ENCODE measurements at places on chromosomes 2 and 18.

DNA sequence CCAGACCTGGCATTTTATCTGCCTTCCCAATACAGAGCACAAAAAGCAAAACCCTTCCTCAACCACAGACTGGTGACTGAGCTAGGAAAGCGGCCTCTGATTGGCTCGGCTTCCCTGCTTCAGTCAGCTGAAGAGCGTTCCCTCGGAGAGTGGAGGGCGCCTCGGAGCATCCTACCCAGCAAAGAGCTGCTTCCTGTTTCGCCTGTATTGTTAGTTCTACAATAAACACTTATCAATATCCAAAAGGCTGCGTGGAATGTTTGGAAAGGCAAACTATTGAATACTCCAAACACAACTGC, 125.0 kb downstream of the CACNB4 start:
- DNase-seq: peak; percentile 45

DNA sequence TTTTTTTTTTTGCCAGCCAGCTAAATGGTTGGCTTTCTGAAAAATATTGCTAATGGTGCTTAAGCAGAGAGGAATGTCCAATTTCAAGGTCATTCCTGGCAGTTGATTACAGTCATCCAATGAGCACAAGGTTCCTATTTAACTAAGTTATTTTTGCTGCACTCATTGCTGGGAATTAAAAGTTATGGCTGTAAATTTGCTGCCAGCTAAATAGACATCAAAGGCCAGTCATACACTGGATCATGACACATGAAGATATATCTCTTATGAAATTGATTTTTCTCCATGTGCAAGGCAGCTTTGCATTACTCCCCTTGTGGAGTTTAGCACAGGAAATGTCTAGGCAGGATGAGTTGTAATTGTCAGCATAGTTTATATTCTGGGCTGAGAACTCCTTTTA, 1898.4 kb upstream of the CELF4 start:
- no peak for DNase-seq

GRCh38 chr18:46283895-46284295, 179.7 kb downstream of the HAUS1 start:
- peak; percentile 37 for DNase-seq

- no peak for DNase-seq
These were observed 604.7 kb downstream of the CBLN2 start for GRCh38 chr18:71939483-71939882.

GRCh38 chr2:100614455-100615000, 51.7 kb downstream of the PDCL3 start:
- no peak for DNase-seq

GRCh38 chr18:22363867-22364463, 53.8 kb downstream of the CTAGE1 start:
- DNase-seq: no peak

- no peak for DNase-seq
These were observed 42.0 kb downstream of the ZEB2 start for GRCh38 chr2:144477957-144478311.

GRCh38 chr2:31023541-31023940, 114.7 kb downstream of the GALNT14 start:
- no peak for DNase-seq

- no peak for DNase-seq
These were observed 22.4 kb upstream of the MGAT5 start for GRCh38 chr2:134231301-134231964.

GRCh38 chr2:132975193-132976105, 305.4 kb upstream of the LYPD1 start:
- DNase-seq: no peak

GRCh38 chr2:219461669-219462068, 27.0 kb downstream of the SPEG start:
- DNase-seq: no peak

DNA sequence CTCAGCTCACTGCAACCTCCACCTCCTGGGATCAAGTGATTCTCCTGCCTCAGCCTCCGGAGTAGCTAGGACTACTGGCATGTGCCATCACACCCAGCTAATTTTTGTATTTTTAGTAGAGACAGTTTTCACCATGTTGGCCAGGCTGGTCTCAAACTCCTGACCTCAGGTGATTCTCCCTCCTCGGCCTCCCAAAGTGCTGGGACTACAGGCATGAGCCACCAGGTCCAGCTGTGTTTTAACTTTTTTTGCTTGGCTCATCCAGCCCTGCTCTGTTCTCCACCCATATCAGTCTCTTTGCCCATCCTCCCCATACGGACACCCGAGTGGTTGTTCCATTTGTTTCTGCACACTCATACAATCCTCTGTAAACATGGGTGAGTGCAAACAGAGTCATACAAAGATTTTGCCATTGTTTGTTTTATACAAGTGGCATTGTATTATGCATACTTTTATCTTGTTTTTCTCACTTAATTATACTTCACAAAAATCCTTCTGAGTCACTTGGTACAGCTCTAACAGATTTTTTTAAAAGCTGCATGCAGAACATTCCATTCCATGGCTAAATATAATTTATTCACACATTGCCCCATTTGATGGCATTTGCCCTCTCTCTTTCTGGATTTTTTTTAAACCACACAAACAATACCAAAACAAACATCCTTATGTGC, 5.3 kb downstream of the APOB start:
- DNase-seq: no peak

DNA sequence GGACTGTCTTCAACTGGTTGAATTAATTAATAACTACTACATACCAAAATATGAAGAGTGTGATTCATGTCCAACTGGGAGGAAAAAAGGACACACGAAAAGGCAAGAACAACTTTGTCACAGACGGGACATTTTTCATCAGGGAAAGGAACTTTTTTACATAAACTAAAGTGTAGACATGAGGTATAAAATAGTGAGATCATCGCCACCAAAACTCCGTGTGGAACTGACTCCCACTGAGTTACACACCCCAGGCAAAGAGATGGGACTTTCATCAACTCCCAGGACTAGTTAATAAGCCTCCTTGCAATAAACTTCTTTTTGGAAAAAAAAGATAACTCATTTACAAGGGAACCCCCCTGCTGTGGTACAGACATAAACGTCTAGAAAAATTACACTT, 12.9 kb upstream of the NMI start:
- DNase-seq: no peak

DNA sequence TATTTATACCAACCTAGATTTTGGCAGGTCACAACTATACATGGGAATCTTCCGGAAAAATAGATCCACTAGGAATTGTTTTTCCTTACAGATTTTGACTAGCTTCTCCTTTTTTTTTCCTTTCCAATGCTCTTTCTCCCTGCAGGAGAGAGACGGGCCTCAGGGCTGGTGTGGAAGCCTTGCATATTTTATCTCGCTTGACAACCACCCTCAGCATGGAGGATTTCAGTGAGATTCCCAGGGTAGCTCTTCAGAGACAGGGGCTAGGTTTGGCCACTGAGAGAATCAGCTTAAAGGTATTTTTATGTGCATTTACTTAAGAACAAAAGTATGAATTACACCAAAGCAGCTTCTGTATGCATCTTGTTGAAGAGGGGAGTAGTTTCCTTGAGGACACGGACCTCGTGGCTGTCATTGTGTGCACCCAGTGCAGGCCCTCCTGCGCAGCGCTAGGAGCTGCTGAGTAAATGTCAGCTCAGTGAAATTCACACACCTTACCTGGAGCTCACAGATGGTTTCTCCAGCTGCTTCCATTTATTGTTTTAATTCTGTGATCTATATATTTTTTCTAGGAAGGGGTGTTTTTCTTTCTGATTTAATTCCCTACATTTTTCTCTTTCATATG, 54.4 kb downstream of the TRAPPC12 start:
- no peak for DNase-seq

- no peak for DNase-seq
These were observed 61.5 kb upstream of the PPM1B start for GRCh38 chr2:44107086-44107740.

GRCh38 chr2:143946436-143947391, 573.2 kb downstream of the ZEB2 start:
- DNase-seq: no peak

DNA sequence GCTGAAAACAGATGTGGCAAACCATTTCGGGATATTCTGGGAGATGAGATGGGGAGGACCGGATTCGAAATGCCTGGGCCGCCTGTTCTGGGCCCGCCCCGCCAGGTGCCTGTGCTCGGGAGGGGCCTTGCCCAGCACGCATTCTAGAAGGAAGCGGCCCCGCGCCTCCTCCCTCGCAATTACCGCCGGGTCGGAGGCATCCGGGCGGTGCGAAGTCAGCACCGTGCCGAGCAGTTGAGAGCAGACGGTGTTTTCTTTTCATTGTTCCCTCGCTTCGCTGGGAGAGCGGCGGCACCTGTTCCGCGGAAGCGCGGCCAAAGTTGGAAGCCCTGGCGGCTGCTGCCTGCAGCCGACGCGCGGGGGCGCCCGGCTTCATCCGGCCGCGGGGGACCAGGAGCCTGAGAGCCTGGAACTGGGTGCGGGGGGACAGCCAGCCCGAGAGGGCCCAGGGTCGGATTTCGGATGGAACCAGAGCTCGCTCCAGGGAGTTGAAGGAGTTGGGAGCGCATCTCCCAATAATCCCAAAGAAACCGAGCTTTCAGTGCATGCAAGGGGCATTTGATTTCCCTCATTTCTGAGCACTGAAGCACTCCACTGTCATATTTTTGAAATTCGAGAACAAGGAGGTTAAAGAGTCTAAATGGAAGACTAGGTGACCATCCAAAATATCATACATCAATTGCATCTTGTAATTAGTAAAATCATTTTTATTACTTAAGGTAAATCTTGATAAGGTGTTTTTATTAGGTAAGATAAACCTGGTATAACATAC, 241.8 kb upstream of the RAB12 start:
- DNase-seq: peak; percentile 79

GRCh38 chr2:241272303-241273209, 42.9 kb downstream of the HDLBP start:
- DNase-seq: peak; percentile 62

GRCh38 chr18:5543036-5543680, 639 bp downstream of the EPB41L3 start:
- DNase-seq: peak; percentile 39

- DNase-seq: no peak
These were observed 442.3 kb upstream of the RGPD4 start for GRCh38 chr2:107384422-107384821.

GRCh38 chr2:66897181-66897580, 462.3 kb downstream of the MEIS1 start:
- no peak for DNase-seq

DNA sequence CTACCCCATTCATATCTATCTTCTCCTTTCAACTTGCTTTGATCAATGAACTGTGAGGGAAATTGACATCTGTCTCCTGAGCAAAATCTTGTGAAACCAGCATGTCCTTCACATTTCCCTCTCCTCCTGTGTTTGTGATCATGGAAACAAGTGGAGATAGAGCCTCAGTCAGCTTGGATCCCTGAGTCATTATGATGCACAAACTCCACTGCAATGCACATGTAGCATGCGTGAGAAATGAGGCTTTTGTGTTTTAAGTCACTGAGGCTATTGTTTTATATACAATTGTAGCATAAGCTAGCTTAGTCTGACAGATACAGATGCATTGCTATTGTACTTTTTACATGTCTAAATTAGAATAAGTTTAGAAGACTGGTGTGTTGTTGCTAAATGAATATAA, 85.2 kb upstream of the HNMT start:
- no peak for DNase-seq

GRCh38 chr2:159456500-159457426, 159.6 kb downstream of the BAZ2B start:
- no peak for DNase-seq

GRCh38 chr2:19461504-19462255, 103.3 kb upstream of the OSR1 start:
- no peak for DNase-seq

- DNase-seq: no peak
These were observed 19.0 kb downstream of the LCT start for GRCh38 chr2:135817951-135818350.

DNA sequence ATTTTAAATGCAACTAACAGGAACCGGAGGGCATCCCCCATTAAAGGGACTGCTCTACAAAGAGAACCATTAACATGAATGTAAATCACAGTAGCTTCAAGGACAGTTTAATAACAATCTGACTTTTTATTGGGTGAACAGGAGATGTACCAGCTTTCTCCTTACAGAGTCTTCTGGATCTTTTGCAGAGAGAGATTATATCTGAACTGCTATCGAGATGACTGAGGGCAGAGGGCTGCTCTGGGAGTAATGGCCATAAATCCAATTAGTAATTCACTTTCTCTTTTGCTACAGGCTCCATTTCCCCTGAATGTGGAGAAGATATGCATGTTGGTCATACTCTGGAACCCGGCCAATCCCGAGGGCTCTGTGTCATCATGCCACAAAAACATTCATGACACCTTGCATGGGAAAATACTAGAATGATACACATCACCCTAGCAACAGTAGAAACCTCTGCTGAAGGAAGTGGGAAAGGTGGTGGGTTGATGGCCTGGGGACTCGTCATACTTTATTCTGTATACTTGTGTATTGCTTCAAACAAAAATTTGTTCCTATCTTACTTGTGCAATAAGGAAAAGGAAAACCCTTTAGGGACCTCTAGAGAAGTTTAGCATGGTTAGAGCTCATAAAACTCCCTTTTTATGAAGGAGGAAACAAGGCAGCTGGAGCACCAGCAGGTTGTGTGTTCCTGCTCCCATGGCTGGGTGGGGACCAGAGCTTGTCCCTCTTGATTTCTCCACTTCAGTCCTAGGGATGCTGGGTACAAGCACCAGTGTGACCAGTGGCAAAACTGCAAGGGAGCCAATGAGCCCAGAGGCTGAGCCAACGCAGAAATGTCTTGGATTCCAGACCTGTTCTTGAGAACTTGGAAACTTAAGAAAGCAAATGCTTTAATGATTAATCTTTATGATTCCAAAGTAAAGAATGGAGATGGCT, 26.0 kb downstream of the CTAGE1 start:
- DNase-seq: no peak

GRCh38 chr2:74696829-74697228, 42.8 kb downstream of the SEMA4F start:
- no peak for DNase-seq

DNA sequence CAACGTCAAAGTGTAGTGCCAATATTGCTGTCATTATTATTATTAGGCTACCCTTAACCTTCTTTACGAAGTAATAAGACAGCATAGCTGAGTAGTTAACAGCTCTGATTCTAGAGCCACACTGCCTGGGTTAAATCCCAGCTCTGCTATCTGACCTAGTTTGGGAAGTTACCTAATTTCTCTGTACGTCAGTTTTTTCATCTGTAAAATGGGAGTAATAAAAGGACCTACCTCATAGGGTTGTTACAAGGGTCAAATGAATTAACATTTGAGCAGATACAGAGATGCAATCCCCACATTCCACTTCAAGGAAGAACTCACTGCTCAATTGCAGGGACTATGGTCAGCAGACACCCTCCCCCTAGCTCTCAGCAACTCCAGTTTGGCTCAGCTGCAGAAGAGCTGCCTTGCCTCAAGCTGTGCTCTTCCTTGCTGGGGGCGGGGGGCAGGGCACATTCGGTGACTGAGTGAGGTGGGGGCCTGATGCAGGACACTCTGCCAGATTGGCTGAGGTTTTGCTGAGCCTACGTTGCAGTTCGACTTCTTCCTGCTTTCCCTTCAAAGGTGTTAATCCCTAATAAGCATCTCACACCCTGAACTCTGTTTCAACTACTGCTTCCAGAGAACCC, 11.0 kb upstream of the LGALSL start:
- no peak for DNase-seq
